Stimulated activated CD4-positive, alpha-beta T cell treated with anti-CD3 and anti-CD28 coated beads, Interleukin-1b, Interleukin-23, amount 100 ng/mL, for 1 hour (primary cell): ENCODE measurements at places on chromosomes 13 and 19.

DNA sequence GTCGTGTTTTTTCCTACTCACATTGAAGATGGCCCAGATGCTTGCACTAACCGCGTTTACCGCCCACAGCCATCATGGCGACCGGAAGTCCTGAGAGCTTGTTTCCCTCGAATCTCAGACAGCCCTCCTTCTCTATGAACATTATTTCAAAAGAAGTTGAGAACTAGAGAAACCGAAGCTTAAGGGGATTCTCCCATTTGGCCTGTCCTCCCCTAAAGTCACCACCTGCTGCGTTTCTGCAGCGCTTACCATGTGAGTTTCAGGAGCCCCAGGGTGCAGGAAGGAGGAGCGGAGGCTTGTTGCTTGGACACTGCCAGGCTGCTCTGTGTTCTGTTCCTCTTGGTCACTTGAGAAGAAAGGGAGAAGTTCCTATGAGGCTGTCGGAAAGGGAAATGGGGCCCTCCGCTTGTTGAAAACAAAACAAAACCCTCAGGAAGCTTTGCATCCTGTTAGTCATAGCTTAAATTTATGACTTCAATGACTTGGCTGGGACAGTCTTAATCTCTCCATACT lies 6.2 kb downstream of the CARD8 start:
- peak; percentile 30 for DNase-seq

DNA sequence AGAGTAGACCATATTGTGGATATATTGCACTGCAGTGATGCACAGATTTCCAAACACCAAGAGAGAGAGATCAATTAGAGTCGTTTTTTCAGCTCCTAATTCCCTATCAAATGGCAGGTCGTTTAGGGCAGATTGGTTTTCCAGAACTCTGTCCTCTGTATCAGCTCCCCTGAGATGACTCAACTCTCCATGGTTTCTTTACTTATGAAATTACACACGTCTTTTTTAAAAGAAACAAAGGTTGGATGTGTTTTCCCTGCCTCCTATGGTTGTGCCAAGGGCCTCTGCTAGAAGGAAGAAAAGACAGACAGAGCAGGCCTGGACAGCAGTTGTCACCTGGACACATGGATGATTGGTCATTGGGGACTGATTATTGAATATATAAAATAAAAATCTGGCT lies 478.1 kb upstream of the NBEA start:
- DNase-seq, result no peak

- DNase-seq, result no peak
Observed at GRCh38 chr13:35356572-35356971, 119.9 kb downstream of the MAB21L1 start.

DNA sequence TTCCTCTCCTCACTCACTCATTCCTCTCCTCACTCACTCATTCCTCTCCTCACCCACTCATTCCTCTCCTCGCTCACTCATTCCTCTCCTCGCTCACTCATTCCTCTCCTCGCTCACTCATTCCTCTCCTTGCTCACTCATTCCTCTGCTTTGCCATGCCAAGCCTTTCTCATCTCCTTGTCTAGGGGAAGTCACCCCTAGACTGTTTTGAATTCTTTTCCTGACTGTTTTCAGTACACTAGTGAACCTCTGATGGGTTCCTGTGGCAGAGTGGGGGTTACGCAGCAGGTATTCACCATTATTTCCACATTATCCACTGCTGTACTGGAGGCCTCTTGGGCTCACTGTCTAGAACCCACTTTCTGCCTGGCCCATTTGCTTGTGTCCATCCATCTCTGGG lies 1.2 kb downstream of the CYP4F8 start:
- no peak for DNase-seq

DNA sequence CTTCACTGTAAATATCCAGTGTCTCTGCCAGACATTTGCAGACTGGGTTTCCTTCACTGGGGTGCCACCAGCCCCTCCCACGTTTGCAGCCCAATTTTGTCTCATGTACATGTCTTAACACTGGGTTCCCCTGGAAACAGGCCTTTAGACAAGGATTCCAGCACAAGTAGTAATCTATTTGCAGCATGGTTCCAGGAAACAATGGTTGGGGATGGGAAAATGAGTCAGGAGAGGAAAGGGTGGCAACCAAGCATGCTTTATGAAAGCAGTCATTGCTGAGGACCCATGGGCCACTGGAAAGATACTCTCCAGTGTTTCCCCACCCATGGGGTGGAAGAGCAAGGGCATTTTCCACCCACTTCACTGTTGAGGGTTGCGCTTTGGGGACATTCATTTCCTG lies 53.6 kb upstream of the FARP1 start:
- no peak for DNase-seq
